SJCRH30 (cell line): ENCODE measurements at places on chromosomes 2 and 18.

- no peak for DNase-seq
Observed at GRCh38 chr2:207130958-207131521, 34.7 kb downstream of the KLF7 start.

GRCh38 chr2:48530033-48530811 is at the start of gene STON1:
TSS of gene STON1 (plus strand) at chr2:48530154. CDS start at chr2:48580634, 50,480 bp downstream.
- peak; percentile 69 for DNase-seq

DNA sequence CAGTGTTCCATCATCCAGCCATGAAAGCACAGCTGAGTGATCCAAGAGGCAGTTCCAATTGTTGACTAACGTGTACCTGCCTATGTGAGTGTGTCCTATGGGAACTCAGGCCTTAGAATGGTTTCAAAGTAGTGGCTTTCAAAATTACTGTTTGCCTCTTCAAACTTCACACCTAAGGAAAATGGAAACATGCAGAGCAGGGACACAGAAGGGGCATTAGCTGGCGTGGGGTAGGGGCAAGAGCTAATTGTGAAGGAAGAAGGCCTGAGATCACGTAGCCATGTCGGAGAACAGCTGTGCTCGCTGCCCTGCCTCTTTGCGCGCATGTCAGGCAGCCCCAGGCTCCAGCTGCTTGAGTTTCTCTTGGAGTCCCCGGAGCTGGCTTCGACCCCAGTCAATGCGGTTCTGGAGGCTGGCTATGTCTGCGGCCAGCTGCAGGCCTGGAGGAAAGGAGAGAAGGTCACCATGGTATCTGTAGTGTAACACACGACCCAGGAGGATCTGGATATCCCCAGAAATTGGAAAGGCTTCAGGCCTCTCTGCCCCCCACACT is 3.8 kb upstream of the IMP4 start:
- no peak for DNase-seq

GRCh38 chr18:54916507-54916906 is 42.8 kb downstream of the CCDC68 start:
- no peak for DNase-seq

DNA sequence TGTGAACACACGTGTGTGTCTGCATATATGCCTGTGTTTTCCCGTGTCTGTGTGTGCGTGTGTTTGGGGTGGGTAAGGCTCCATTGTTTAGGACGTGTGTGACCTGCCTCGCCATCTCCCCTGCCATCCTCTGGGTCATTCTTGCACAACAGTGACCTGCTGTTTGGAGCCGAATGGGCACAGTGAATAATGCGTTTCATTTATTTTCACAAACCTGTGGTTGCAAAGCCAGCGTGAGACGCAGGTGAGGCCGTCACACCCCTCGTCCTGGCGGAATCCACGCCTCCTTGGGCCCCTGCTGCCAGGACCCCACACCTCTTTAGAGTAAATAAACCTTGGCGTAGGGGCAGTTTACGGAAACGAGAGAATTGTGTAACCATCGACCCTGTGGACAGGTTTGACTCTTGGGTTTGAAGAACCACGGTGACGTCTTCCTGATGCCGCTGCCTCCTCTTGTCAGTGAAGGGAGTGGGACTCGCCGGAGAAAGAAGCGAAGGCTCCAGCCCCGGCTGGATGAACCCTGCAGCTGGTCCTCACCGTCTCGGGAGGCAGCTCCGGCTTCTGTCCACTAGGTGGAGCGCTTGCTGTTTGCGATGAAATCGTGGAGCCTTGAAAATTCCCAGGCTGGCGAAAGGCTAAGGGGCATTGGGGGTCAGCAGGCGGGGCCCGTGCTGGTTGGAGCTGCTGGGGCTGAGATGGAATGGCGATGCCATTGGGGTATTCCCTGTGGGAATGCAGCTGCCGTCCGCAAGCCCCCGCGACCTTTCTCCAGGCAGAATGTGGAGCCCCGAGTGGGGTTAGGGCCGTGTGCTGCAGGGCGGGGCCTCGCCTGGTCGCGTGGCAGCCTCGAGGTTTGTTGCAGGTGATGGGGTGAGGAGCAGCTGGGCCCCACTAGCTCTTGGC is 81.1 kb downstream of the RTP5 start:
- peak; percentile 80 for DNase-seq
